ENCODE measurements at places on chromosomes 2 and 18.

DNA sequence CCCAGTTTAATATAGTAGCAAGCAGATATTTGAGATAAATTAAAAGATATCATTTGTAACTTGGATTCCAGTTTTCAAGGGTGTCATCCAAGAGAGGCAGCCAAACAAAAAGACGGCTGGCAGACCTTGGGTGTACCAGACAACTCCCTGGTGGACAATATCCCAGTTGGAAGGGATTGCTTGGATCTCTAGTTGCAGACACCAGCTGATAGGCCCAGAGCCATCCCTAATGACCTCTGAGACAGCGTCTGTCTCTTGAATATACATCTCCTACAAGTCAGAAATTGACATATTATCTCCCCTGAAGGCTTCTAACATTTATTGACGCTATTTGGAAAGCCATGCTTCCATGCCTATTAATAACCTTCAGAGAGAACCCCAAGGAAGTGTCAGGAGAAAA, 67.7 kb downstream of the ACVR1 start:
- DNase-seq, result no peak

DNA sequence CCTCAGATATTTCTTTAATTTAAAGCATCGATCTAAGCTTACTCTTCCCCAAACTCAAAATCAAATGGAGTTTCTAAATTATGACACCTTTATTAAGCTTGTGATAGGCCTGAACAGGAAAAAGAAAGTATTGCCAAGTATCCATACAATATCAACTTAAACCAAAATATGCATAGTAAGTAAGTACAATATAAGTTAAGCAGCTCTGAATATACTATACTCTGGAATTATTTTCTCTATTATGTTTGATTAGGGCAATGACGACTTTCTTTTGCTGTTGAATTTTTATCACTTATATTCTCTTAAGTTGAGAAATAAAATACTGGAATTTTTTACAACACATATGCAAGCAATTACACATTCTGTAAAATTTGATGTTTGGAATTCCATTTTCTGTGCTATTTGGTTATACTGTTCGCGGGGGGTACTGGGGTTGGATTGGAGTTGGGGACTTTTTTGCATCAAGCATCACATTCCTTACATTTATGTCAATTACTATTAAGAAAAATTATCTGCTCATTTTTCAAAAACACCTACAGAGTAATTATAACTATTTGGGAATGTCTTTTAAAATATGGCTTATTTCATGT, 2.2 kb downstream of the COL5A2 start:
- no peak for DNase-seq

DNA sequence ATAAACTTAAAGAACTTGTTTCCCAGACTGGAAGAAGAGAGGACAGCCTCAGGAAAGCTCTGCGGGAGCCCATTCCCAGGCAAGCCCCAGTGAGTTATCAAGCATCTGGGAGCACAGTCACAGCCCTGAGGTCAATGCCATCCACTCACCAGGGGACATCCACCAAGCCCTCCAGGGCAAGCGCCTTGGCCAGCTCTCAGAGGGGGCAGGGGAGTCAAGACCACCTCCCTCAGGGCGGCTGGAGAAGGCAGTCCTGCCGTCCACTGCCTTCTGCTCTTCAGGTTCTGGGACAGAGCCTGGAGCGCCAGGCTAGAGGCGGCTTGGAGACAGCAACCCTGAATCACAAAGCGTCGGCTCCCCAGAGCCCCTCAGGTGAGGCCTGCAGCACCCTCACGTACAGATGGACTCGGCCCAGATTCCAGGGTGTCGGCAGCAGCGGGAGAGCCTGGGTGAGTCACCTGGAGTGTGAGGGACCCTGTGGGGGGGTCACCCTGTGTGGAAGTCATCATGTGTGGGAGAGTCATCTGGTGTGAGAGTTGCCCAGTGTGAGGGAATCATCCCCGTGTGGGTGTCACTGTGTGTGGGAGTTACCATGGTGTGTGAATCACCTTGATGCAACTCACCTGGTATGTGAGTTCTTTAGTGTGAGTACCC, 100.9 kb upstream of the TEX51 start:
- no peak for DNase-seq

GRCh38 chr2:88842656-88843460, 151.4 kb downstream of the RPIA start:
- DNase-seq, result no peak

- peak; percentile 79 for DNase-seq
Measured at GRCh38 chr18:77650799-77651385, 401.2 kb downstream of the GALR1 start.

GRCh38 chr2:151767536-151767935, 33.3 kb upstream of the NEB start:
- DNase-seq, result no peak

GRCh38 chr2:201807452-201807999, 1.2 kb downstream of the CDK15 start:
- no peak for DNase-seq
